ENCODE measurements at places on chromosomes 2 and 18.
A peak's percentile ranks its signal among the peaks of the same experiment; 100 is the strongest.

DNA sequence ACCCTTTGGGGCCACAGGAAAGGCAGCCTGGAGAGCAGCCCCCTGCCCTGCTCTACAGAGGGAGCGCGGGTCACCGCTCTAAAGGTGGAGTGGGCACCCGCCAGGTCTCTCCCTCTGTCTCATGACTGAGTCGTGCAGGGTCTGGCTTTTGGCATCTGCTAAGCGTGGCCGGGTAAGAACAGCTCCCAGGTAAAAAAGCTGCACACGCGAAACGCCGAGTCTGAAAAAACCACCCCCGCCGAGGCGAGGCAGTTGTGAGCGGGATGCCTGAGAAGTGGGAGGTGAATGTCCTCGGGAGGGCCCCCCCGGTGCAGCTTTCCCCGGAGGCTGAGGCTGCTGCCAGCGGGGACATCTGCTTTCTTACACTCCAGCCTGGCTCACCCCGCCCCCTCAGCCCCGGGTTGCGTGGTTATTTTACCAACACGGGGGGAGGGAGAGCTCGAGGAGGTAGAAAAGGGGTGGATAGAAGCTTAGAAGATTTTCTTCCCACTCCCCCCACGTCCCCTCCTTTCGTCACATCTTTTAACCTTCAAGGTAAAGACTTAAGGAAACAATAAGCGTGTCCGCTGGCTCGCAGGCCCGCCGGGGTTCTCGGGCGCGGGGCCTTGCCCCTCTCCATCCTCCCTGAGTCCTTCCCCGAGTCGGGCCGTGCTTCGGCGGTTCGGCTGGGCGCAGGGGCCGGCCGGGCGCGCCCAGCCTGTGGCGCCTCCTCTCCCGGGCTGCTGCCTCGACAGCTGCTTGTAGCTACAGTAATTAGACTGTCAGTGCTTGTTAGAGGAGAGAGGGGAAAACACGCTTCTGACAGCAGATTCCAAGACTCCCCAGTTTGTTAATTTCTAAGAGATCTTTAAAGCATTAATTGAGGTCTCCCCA lies 70.6 kb upstream of the PSMD14 start:
- DNase-seq = peak; percentile 32

GRCh38 chr2:191247381-191248057 lies 2.3 kb downstream of the MYO1B start:
- DNase-seq = no peak

- no peak for DNase-seq
Observed at GRCh38 chr2:171919453-171919852, 2.8 kb upstream of the HAT1 start.

GRCh38 chr2:191048073-191048472 lies 34.1 kb upstream of the STAT1 start:
- no peak for DNase-seq

DNA sequence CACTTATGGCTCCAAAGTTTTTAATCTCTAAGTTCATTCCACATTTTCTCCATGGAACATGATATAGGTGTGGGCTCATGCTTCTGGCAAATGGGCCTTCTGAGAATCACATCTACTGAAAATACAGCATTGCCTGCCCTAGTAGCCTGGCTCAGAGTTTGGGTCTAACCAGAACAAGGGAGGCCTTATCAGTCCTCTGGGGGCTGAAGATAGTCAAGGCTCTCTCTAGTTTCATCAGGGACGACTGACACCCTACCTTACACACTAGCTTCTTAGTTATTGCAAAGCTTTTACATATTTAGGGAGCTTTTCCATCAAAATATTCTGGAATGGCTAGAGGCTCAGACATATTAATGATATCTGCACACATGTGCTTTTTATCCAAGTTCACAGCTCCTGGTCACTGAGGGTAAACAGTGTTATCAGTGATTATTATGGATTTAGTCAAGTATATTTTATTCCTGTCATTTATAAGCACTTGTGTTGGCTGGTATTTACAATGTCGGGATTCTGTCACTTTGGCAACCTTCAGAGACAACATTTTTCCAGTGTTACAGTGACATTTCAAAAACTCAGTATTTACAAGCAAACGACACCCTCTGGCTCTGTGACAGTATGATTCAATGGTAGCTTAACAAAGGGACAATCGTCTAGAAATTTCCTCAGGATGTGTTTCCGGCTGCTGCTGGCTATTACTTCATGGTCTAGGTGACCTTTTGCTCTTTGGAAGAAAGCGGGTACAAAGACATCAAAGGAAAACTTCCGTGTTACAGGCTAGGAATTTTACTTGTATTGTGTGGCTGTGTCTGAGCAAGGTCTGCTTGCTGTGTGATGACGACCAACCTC lies 200.6 kb downstream of the TCF4 start:
- no peak for DNase-seq

Data from omental fat pad (tissue), 4 donors.